Left colon (tissue), 2 donors: ENCODE measurements at places on chromosomes 5 and 9.

DNA sequence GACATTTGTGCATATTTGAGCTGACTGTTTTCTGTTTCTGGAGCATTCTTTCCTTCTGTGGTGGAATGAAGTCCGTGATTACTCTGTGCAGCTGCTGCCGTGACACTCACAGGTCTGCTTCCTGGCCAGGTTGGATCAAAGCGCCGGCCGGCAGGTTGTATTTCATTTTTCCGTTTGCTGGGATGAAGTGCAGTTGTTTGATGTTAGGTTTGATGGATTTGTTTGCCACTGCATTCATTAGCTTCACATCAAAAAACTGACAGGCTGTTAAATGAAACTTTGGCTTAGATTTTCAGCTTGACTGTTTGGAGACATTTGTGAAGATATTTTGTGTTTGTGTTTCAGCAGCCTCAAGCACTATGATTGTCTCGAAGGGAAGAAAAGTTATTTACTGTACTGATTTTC lies 140.1 kb downstream of the KDM4C start:
- peak; percentile 43 for DNase-seq

GRCh38 chr5:178674334-178674733 lies 47.5 kb upstream of the CLK4 start:
- no peak for DNase-seq

DNA sequence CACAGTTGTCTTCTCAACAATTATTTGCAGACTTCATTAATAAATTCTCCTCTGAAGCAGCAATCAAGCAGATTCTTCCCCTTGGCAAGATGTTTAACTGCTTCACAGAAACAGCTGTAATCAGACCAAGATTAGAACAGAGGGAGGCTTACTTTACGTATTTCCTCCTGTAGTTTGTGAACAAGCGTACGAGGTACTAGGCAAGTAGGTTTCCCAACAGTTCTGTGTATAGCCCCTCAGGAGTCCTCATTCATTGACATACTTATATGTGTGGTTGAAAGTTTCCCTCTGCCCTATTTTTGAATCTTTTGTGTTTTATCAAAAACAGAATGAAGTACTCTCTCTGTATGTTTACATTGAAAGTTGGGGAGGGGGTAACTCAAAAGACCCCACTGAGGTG lies 128.0 kb downstream of the SPATA31D1 start:
- no peak for DNase-seq

DNA sequence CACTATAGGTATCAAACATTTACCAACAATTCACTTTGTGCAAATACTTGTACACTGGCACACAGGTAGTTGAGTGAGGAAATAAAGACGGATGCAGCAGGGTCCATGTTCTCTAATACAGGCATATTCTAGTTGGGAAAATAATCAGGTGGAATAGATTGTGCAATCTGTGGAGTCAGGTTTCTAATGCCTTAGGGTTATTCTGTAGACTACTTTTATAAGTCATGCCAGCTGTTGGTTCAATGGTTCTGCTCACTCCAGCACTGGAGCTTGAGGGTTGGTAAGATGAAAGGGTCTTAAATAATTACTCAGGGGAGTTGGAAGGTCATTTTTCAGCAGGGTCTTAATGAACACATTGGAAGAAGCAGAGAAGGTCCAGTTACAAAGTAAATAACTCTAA lies 690.3 kb upstream of the DMAC1 start:
- no peak for DNase-seq

DNA sequence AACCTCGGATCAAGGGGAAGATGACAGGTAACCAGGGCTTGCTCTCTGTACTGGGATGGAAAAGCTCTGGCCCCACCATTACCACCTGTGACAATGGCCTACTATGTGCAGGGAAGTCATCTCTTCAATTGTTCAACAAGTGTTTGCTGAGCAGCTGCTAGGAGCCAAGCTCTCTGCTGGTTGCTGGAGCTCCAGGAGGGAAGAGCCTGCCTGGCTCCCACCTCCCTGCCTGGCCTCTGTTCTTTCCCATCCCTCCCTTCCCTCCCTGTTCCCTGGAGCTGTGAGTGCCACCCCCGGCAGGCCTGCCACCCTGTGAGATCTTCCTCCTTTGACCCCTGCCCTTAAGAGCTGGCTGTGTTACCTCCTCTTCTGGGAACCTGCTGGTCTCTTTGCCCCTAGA lies 59.7 kb upstream of the IER5L start:
- DNase-seq, result no peak

- no peak for DNase-seq
Observed at GRCh38 chr5:56849671-56850070, 34.3 kb downstream of the MAP3K1 start.

- DNase-seq, result no peak
Observed at GRCh38 chr9:132237481-132237880, 75.6 kb downstream of the NTNG2 start.

GRCh38 chr9:128818839-128819715 lies 777 bp downstream of the ENDOG start:
- DNase-seq, result no peak

DNA sequence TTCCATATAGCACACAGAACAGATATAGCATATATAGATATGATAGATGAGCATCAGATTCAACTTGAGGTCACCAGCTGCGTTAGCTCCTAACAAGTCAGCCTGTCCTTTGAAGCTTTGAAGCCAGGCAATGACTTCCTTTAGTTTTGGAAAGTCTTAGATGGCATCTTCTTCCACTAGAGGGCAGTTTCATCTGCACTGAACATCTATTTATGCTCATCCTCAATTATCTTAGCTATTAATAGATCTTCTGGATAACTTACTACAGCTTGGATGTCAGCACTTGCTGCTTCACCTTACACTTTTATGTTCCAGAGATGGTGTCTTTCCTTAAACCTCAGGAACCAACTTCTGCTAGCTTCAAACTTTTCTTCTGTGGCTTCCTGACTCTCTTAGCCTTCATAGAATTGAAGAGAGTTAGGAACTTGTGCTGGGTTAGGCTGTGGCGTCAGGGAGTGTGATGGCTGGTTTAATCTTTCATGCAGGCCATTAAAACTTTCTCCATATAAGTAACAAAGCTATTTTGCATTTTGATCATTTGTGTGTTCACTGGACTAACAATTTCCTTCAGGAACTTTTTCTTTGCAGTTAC lies 1401.4 kb downstream of the EFNA5 start:
- no peak for DNase-seq

- no peak for DNase-seq
Observed at GRCh38 chr5:159782197-159782994, 133.9 kb upstream of the ADRA1B start.

DNA sequence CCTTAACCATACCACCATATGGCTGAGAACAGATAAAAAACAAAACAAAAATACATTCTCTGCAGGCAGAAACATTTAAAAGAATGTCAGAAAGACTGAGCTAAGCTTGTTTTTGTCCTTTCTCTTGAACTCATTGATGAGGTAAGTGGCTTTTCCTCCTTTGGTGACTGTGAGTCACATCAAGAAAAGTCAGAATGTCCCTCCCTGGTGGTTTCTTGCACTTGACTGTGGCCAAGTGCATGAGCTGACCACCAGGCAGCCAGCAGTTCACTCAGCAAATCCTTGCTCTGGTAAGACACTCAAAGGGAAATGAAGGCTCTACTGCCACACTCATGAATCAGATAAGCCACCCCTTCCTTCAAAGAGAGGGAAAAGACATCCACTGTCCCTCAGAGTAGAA lies 970.9 kb downstream of the TAF11L14 start:
- no peak for DNase-seq

- DNase-seq, result no peak
Observed at GRCh38 chr9:7613931-7614330, 185.6 kb downstream of the DMAC1 start.

GRCh38 chr9:79210541-79211243 lies 361.1 kb upstream of the TLE4 start:
- no peak for DNase-seq

- no peak for DNase-seq
Observed at GRCh38 chr5:5558102-5558501, 135.6 kb downstream of the ICE1 start.
